Stimulated activated CD8-positive, alpha-beta memory T cell treated with anti-CD3 and anti-CD28 coated beads, Interleukin-4, amount 100 ng/mL, for 4 hours (primary cell): ENCODE measurements at places on chromosomes 3 and 15.

DNA sequence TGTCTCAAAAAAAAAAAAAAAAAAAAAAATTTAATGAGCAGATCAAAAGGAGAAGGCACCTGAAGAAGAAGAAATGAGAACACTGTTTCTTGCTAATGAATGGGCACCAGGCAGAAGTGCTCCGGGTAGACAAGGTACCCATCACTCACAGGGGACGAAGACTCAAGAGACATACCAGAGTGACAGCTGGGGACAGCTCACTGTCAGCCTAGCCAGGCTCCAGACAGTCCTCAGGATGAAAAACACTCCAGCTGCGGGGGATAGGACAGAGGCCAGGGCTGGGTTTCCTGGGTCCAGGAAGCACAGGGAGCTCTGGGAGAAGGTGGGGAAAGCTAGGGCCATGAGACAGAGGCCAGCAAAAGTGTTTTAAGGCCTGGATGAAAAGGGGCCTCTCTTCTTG, 48.5 kb upstream of the PARL start:
- no peak for DNase-seq

- DNase-seq, result no peak
Measured at GRCh38 chr3:49530701-49531100, 23.6 kb upstream of the BSN start.

- no peak for DNase-seq
Measured at GRCh38 chr3:53190659-53191058, 29.6 kb downstream of the PRKCD start.

- no peak for DNase-seq
Measured at GRCh38 chr3:99562990-99563607, 75.3 kb upstream of the COL8A1 start.

DNA sequence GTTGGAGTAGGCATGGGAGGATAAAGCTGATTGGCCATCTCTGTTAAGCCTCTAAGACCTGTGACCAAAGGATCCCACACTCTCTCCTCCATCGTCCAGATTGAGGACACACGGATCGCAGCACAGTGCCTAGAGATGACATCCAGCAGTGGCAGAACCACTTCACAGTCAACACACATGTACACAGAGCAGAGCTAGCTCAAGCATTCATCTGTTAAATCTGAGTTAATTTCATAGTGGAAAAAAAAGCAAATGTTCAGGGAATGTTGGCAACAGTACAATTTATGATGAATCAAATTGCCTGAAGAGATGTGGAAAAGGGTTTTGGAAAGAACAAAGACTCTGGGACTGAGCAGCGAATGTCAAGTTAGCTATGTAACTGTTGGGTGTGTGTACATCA, 108.1 kb upstream of the PLAAT1 start:
- no peak for DNase-seq

DNA sequence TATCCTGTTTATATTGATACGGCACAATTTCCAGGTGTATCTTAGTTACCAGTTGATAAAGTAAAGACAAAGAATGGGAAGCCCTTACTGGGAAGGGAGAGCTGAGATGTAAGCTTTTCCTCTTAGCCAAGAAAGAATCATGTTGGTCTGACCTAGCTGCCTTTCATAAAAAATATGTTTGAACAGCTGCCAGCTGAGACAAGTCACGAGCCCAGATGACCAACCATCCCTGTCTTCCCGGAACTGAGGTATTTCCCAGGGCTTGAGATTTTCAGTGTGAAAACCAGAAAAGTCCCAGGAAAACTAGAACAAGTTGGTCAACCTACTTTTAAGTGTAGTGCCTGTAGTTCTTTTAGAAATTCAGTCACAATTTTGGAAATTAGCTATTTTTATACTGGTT, 3.6 kb upstream of the MYH15 start:
- no peak for DNase-seq

- DNase-seq, result no peak
Measured at GRCh38 chr3:7290077-7290825, 429.3 kb downstream of the GRM7 start.

GRCh38 chr3:22122567-22122966, 371.6 kb upstream of the ZNF385D start:
- DNase-seq, result no peak

DNA sequence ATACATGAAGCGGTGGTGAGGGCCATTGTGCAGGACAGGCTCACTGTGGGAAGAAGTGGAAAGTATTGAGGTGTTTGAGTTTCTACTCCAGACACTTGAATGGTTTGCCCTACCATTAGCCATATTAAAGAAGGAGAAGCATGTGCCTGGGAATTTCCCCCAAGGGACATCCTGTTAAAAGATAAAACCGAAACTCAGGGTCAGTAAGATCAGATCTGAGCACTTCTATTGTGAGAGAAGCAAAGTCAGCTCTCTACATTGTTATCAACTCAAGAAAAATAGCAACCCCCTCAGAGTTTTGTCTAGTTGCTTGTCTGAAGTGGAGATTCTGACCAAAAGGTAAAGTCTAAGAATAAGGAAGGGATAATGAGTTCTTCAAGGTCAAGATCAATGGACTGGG, 269.8 kb downstream of the CHST2 start:
- DNase-seq, result no peak

DNA sequence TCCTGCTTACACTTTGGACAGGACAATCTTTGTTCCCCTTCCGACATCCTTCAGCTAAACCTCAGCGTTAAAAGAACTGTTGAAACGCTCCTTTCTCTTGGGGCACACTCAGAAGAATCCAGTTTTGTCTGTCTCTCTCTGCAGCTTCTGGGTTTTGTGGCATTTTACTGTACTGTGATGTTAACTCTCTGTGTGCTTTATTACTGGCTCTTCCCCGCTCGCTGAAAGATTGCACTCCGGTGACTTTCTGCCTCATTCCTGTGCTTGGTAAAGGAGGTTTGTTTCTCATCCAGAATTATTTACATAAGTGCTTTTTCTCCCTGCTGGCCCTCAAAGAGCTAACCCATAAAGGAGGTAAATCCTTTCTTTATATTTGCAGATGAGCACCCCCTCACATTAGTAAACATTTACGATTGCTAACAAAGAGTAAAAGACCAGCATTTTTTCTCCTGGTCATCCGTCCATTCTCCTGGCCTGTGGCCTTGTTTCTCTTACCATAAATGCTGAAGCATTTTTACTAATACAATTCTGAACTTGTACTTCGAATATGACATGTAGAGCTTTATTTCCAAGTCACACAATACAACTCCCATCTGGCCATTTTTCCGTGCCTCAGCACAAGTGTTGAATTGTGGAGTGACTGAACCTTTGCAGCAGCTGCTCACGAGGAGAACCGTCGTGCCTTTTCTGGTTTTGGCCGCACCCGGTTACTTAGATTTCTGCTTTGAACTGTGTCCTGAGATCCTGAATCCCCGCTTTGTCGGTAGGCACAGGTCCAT, 69.3 kb upstream of the RPL35A start:
- DNase-seq, result no peak

DNA sequence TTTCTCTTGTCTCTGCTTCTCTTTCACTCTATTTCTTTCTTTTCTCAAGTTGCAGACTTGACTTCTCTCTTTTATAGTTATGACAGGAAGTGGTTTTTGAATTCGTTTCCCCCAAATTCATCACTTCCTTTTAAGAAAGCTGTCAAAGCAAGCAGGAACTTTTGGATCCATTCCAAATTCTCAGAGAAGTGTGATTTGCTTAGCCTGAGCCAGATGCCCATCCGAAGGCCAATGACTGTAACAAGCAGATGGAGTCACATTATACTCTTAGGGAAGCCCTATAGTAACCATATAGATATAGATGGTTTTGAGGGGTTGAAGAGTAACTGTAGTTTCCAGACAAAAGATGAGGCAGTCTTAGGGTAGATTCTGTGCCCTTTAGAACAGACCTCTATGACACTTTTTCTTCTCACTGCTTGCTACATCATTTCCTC, 592.0 kb upstream of the KCNMB2 start:
- DNase-seq, result no peak

DNA sequence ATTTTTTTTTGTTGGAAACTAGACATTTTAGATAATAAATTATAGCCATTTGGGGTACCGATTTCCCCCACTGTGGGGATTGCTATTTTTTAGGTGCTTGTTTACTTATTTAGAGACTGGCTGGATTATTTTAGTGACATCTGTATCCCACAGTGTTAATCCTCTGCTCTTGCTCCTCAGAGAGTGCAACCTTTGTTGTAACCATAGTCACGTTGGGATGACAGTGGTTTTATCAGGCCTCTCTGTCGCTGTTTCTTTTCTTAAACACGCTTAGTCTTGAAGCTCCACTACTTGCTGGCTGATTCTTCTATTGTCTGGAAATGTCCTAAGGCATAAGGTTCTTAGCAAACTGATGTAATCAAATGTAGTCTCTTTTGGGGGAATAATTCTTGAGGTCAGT, 451.6 kb upstream of the SEMA6D start:
- DNase-seq, result no peak

DNA sequence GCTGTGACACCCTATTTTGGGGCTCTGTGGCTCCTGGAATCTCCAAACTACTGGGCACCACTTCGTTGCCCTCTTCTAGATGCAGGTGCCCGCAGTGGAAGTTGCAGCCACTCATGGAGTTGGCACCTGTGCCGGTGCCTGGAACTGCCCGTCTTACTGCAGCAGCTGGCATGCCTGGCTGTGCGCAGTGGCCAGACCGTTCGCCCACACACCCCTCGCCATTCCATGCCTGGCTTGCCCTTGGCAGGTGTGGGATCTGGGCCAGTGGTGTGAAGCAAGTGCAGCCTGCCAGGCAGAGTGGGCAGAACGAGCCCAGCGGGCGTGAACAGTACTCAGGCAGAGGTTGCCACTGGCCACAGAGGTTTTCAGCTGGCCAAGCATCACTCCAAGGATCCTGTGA, 1286.7 kb downstream of the ROBO1 start:
- no peak for DNase-seq

GRCh38 chr15:96054621-96055020, 275.9 kb upstream of the NR2F2 start:
- DNase-seq, result no peak

GRCh38 chr3:74532446-74532845, 82.0 kb downstream of the CNTN3 start:
- no peak for DNase-seq

DNA sequence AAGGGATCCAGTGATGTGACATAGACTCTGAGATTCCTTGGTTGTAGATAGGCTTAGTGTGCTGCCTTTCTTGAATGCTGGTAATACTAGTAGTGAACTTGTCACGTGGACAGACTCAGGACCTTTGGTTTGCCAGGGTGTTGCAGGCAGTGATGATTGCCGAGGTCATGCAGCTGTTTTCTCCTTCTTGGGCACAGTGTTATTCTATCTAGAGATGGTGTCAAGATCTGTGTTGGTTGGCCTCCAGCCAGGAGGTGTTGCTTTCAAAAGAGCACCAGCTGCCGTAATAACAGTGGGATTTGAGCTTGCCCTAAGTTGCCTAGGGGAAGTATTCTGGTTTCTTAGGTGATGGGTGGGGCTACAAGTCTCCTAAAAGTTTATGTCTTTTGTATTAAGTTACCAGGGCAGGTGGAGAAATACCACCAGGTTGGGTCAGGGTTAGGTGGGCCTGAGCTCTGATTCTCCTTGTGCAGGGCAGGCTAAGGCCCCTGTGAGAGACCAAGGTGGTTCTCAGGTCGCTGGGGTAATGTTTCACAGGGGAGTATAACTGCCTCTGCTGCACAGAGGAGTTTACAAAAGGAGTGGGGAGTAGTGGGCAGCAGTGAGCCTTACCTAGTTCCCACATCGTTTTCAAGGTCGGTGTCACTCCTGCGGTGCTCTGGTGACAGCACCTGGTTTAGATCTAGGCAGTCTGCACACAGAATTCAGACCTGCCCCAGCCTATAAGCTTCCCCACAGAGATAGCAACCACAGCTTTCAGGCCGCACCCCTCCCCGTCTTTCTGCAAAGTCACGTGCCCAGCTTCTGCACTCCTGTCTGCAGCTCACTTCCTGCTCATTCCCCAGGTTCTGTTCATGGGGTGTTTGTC, 350.3 kb downstream of the DOCK3 start:
- peak; percentile 37 for DNase-seq

GRCh38 chr15:29682361-29682760, 139.9 kb downstream of the TJP1 start:
- DNase-seq, result no peak

GRCh38 chr3:82764521-82764920, 1003.1 kb upstream of the GBE1 start:
- no peak for DNase-seq

GRCh38 chr3:131427226-131427625, 45.7 kb downstream of the NUDT16 start:
- DNase-seq, result no peak

DNA sequence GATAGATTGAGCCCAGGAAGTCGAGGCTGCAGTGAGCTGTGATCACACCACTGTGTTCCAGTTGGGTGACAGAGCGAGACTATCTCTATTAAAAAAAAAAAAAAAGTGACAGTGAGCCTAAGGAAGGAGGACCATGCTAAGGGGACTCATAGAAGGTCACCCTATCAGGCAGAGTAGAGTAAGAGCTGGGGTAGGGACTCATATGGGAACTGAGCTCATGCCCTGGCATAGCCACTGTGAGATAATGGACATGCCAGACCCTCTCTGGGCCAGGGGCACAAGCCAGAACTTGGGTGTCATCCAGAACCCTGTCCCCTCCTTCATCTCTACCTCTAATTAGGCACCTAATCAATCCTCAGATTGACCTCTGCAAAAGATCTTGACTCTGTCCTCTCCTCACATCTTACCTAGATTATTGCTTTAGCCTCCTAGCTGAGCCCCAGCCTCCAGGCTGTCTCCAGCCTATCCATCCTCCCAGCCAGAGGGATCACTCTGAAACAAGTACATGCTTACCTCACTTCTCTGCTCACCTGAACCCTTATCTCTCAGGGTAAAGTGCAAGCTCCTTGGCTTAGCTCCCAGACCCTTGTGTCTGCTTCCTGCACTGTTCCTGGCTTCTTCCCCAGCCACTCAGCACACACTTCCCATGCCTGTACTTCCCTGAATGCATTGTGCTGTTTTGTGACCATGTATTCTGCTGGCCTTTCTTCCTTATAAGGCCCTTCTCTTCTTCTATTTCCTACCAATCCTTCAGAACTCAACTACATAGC, 76.4 kb downstream of the DAPK2 start:
- DNase-seq, result no peak

DNA sequence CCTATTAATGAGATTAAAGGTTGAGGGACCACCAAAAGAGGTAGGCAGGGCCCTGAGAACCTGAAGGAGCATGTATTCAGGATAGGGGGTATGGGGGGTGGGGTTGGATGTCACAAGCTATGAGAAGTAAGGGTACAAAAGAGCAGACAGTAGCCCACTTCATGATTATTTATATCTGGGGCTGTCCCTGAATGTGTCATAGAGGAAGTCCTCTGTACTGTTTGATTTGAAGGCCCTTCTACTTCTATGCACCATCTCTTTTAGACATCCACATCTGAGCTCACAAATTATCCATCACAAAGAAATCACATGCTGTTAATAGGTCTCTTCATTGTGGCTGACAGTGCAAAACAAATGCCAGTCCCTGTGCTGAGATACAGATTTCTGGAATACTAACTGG, 68.6 kb downstream of the FHIT start:
- no peak for DNase-seq

- no peak for DNase-seq
Measured at GRCh38 chr3:142929890-142930289, 33.6 kb downstream of the PAQR9 start.

DNA sequence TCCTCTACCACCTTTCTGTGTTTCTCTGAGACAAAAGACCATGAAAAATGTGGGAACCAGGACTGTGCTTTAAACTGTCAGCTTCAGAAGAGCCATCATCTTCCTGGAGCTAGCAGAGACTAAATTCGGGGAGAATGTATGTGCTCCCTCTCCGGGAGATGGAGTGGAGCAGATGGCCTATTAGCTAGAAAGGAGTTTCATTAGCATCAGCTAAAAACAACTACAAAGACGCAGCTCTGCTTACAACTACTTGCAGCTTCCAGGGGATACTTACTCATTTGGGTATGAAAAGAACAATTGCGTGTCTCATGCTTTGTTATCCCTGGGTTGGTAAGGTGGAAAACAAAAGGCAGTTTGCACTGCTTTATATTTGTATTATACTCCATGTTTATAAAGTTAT, 159.6 kb downstream of the MFSD1 start:
- no peak for DNase-seq
